ENCODE measurements at places on chromosomes 12 and 14.
A peak's percentile ranks its signal among the peaks of the same experiment; 100 is the strongest.

DNA sequence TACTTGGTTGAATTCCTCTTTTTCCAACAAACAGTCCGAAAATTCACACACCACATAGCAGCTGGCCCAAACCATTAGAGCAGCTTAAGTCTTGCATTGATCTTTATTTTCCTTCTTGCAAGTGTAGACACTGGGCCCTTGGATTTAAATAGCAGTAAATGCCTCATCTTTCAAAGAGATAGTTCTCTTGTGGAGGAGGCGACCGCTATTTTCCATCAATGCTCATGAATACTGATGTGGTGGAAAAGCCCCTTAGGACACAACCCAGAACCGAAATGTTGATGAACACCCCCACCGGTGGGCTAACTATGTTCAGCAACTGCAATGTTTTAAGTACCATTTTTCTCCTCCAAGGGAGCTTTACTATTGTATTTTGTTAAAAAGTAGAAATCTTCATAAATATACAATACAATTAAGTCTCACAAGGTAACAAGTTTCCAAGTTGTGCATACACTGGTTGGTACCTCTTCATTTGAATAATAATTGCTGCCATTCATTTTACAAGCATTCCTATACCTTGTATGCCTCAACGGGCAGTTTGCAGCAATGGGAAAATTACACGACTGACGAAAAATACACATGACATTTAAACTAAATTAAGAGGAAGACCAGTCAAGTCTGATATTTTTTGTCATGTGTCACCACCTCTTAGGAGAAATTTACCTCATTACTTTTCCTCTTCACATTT lies 18.0 kb downstream of the NIN start:
- no peak for DNase-seq

GRCh38 chr12:86681060-86681459 lies 424.9 kb upstream of the MGAT4C start:
- no peak for DNase-seq

GRCh38 chr12:27142101-27142721 lies 59.8 kb upstream of the C12orf71 start:
- DNase-seq = peak; percentile 23

- DNase-seq = no peak
These were observed 319.5 kb downstream of the FUT8 start for GRCh38 chr14:65731933-65732506.

DNA sequence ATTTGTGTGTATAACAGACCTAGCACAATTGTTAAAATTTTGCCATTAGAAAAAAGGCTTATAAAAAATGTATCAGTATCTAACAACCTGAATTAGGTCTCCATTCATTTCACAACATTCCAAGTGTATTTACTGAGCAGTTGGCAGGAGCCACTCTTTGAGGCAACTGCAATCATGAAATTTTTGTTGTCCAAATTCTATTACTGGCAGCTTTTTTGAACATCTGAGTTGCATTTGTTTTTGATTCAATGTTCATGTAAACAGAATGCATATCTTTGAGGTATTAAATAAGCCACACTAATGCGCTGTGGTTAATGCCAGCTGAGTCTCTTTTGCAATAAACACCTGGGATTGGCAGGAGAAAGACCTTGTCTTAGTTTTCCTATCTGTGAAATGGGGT lies 8.7 kb downstream of the KITLG start:
- no peak for DNase-seq
